Stimulated activated naive CD8-positive, alpha-beta T cell treated with anti-CD3 and anti-CD28 coated beads, Interleukin-15, Interleukin-2, amounts not matched to agents 100 U/mL and 50 U/mL, for 24 hours (primary cell): ENCODE measurements at places on chromosomes 7 and 10.
A peak's percentile ranks its signal among the peaks of the same experiment; 100 is the strongest.

DNA sequence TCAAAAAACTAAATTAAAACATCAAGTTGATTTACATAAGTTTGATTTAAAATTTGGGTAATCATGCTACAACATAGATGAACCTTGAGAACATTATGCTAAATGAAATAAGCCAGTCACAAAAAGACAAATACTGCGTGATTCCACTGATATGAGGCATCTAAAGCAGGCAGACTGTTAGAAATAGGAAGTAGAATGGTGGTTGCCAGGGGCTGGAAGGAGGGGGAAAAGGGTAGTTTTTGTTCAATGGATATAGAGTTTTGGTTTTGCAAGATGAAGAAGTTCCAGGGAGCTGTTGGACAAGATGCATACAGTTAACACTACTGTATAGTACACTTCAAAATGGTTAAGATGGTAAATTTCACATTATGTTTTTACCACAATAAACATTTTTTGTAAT, 45.0 kb upstream of the IFRD1 start:
- no peak for DNase-seq

DNA sequence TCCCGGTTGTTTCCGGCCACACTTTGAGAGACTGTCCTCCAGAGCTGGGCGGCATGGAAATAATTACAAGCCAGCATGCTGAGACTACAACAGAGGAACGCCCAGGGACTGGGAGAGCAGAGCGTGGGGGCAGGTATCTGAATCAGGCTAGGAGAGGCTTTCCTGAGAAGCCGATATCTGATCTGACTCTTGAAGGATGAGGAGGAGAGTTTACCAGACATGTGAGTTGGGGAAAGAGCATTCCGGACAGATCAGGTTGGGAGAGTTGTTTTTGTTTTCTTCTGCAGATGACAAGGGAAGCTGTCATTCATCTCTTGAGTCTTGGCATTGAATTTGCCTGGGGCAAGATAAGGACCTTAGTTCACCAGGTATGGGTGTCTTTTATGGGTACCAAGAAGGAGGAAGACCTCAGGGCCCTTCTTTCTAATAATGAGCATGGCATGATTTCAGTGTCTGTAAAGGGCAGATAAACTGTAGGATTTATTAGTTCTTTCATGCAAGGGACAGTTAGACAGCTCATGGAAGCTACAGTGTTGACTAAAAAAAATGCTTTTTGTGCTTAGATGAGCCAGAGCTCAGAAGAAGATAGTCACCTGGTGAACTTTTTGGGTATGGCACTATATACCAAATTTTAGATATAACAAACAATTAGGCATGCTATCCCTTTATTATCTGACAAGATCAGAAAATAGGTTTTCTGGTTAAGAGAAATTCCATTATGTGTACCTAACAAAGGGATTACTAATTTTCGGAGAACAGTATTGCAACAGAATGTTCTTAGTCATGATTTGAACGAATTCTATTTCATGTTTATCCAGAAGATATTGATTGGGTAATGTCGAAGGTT, 36.2 kb downstream of the WBP1L start:
- no peak for DNase-seq

DNA sequence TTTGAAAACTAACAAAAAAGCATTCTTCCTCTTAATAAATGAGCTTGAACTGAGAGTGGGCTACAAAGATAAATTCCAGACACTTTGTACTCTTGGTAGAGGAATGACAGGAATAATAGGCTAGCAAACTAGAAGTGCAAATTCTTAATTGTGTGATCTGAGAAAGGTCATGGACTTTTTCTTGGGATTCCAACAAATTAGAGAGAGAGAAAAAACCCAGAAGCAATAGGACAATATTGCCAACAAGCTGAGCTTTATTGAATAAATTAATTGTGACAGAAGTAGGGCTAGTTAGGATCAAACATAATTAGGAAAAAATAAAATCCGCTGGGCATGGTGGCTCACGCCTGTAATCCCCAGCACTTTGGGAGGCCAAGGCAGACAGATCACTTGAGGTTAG, 41.4 kb upstream of the LAMB1 start:
- DNase-seq, result no peak

DNA sequence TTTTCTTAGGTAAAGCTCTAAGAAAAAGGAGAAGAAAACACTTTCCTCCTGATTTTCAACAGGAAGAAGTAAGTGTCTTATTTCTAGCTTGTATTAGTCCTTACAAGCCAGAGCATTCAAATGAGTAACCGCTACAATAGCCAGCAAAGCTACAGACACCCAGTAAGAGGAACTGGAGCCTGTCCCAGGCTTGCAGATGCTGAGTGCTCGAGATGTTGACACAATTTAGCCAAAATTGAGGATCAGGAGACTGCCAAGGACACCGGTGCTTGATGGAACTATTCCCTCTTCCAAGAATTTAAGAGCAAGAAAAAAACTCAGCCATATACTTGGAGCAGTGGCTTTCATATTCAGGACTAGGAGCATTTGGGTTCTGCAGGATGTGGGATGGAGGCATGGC, 149.3 kb upstream of the DPP6 start:
- no peak for DNase-seq

DNA sequence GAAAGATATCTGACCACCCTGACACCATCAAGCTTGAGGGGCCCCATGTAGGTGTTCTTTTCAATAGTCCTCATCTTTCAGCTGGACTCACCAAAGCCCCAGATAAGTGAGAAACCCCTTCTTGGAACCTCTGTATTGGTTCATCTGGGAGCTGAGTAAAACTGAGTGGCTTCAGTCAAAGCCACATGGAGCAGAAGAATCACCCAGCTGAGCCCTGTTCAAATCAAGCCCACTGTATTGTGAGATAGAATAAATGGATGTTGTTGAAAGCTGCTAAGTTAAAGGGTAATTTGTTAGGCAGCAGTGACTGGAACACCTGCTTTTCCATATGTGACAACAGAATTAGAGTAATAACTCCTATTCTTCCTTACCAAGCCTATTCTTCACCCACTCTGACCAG, 64.8 kb upstream of the SDK1 start:
- DNase-seq, result no peak

DNA sequence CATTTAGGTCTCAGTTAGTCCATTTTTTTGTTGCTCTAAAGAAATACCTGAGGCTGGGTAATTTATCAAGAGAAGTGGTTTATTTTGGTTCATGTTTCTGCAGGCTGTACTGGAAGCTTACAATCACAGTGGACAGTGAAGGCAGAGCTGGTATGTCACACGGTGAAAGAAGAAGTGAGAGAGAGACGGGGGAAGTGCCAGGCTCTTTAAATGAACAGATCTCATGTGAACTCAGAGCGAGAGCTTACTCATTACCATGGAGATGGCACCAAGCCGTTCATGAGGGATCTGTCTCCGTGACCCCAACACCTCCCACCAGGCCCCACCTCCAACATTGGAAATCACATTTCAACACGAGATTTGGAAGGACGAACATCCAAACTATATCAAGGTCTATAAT, 18.9 kb upstream of the PNLIPRP3 start:
- DNase-seq, result no peak

DNA sequence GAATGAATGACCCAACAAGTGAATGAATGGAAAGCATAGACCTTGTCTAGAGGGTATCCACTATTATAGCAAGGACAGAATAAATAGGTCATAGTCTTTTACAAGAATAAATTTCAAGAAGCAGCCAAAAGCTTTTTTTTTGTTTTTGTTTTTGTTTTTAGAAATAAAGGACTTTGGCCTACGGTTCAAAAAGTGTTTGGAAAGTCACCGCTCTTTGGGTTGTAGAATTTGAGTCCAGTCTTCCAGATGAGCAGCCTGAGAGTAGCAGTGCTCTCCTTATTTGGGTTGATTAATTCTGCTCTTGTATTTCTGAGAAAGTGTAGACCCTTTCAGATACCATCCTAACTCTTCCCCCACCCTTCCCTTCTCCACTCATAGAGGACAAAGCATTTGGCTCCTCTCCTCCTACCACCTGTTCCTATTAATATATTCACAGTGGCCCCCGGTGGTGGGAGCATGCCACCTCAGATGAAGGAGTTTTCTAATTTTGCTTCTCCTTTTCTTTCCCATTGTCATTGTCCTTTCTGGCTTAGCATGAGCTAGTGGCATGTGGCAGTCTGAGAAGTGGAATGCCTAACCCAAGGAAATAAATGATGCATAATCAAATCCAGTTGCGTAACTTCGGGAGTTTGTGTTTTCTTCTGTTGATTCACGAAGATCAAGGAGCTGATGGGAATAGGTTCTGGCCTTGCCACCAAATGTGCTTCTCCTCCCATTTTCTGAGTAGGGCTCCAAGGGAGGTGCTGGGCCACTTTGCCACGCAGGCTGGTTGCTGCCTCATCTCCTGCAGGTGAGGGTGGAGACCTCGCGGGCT, 114.7 kb downstream of the CHN2 start:
- DNase-seq, result no peak

GRCh38 chr7:113561446-113561845, 357.4 kb downstream of the PPP1R3A start:
- no peak for DNase-seq

DNA sequence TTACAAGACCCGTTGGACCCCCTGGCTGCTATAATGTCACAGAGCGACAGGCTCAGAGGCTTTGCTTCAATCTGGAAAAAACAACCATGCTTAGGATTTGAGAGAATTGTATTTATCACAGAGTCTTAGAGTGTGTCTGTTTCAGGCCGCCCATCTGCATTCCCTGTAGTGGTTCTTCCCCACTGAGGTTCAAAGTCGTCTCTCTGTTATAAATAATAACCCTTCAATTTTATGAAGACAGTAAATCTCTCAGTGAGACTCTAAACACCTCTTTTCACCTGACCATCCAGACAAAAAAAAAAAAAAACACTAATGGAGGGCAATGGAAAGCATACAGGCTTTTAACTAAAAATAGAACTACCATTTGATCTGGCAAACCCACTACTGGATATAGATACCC, 565.4 kb upstream of the AUTS2 start:
- DNase-seq, result no peak

DNA sequence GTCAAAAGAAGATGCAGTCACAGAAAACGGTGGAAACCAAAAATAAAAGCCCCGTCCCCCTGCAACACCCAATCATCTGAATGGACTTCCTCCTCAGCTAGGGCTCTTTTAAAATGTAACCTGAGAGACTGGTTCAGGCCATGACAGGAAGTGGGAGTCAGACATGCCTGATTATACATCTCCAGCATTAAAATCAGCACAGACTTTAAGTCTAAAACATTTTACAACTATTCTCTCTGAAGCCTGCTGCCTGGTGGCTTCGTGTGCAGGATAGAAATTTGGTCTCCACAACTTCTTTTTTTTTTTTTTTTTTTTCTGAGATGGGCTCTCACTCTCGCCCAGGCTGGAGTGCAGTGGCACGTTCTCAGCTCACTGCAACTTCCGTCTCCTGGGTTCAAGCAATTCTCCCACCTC, 30.3 kb downstream of the HACD1 start:
- DNase-seq, result no peak

GRCh38 chr7:105644937-105645336, 63.6 kb upstream of the EFCAB10 start:
- no peak for DNase-seq

GRCh38 chr10:1333981-1334380, 277.8 kb downstream of the WDR37 start:
- DNase-seq, result no peak

DNA sequence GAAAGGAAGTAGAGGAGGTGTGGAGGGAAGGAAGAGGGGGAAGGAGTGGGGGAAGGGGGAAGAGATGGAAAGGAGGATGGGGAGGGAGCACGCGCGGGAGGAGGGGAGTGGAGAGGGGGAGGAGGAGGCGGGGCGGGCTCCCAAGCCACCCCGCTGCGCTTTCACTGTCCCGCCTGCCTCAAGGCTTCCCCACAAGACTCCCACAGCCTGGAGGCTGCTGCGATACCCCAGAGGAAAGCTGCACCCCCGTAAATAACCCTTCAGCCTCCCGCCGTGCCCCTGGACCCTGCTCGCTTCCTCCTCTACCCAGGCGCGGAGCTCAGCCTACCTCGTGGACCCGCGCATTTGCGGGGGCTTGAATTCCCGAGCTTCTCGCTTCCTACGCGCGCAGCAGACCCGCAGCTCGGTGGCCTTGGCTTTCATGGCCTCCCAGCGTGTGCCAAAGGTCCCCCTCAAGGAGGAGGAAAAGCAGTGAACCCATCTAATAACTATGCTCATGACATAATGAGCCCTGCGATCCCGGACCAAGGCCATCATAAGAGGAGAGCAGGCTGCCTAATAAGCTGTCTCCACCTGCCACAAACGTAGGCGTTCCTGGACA, at the start of gene C10orf67:
TSS of gene C10orf67 (minus strand) at position 557 of the 601 bp plus-strand sequence. CDS start at position 534, 23 bp downstream.
- peak; percentile 26 for DNase-seq

- peak; percentile 54 for DNase-seq
Observed at GRCh38 chr10:75187961-75188426, 22.6 kb upstream of the VDAC2 start.

DNA sequence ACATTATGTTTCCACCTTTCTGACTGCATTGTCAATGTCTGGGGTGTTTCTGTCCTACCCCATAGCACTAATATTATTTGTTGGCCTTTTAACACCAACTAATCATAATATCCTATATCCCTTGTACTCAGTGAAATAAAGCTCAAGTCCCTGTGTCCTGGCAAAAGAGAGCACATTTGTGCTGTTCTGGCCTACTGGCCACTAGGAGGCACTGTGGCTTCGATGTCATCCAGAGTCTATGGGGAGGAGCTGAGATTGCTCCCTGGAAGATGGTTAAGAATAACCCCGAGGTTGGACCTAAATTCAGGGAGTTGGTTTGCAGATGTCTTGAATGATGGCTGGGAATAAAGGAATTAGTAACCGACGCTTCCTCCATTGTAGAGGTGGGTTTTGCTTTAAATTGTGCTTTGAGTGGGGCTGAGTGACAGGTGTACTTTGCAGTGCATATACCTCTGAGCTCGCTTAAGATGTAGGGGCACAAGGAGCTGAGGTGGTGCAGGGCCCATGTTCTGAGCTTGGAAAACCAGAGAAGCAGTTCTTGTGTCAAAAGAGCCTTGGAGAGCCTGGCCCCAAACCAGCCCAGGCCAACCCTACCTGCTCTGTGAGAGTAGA, 191.2 kb upstream of the PRSS1 start:
- DNase-seq, result peak; percentile 63

DNA sequence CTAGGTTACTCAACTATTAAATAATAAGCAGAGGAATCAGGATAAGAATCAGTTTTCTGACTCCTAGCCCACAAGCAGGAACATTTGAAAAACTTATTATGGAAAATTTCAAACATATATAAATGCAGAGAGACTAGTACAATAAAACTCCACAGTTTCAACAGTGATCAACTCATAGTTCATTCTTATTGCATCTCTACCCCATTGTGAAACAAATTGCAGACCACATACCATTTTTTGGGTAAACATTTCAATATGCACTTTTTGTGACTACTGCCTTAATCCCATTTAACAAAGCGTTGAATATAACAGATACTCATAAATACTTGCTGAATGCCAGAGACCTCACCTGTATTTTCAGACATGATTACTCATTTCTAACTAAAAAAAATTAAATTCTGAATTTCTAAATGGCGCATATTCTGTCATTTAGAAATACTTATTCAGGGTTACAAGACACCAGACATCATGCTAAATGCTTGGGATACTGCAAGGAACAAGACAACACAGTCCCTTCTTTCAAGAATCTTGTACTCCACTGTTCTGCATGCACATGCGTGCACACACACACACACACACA, 11.4 kb downstream of the CDK6 start:
- DNase-seq, result no peak

DNA sequence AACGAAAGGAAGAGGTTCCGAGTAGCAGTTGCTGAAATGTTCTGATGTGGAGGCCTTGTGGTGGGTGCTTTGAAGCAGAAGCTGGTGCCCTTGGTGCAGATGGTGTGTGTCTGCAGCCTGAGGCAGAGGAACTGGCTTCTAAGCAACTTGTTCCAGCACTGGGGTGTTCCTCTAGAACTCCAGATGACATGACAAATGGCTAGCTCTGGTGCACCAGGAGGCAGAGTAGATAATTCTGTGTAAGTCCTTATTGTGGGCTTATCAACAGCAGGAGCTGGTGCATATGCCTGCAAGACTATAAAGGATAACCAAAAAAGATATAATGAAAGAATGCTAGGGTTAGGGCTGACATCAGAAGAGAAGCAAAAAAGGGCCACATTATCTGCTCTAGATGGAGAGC, 76.5 kb downstream of the ARL5B start:
- DNase-seq, result no peak
